HuH-7.5 (cell line): ENCODE measurements at places on chromosomes 1 and 21.

- DNase-seq: no peak
Observed at GRCh38 chr21:44497703-44498126, 42.3 kb downstream of the KRTAP10-1 start.

DNA sequence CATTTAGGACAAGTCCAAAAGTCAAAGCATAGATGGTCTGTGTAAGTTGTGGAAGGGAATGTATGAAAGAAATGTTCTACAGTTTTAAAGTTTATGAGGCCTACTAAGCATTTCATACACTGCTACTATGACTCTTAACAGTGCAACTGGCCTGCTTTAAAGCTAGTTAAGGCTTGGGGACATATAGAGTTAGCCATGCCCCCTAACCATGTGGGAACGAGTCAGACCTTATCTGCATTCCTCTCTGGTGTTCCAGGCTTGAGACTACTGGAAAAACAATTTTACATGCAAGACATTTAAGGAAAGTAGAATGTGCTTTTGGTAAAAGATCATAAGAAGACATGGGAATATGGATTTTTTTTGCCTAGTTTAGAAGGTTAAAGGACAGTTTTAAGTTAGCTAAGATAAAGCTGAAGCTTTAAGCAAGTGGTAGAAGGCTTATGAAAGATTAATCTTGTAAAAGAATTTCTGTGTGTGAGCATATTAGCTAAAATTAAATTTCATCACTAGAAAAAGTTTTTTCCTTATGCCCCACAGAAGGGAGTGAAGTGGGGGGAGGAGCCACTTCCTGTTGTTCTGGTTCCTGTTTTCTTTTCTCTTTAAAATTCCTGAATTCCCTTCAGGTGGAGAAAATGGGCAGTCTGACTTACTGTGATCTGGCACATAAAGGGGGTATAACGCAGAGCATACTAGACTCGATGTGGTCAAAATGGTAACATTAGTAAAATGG lies 8.9 kb upstream of the CD48 start:
- DNase-seq: no peak

DNA sequence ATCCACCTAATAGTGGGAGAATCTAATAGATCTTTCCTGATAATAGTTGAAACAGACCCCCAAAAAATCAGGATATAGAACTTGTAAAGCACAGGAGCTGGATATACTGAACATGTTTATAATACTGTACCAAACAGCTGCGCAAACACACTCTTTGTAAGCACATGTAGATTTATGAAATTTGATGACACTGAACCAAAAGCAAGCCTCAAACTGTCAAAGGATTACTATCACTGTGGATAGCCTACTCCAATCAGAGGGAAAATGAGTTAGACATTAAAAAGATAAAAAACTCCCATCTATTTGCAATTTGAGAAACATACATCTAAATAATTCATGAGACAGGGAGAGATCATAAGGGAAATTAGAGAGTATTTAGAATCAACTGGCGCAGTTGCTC lies 26.1 kb downstream of the RCAN3 start:
- no peak for DNase-seq

DNA sequence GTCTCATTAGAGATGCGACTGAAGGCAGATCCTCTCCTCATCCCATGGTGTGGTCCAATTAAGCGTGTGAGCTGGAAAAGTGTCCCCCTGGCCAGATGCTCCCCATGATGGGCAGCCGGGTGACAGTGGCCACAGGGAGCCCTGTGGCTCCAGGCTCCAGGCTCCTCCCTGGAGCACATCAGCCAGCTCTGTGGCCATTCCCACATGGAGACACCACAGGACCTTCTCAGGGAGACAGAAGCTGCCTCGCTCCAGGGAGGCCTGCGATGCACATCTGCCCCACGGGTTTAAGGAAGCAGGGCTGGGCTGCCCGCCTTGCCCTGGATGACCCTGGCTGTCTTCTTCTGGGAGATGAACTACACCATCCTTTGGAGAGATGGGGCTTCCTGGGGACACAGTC lies 99.9 kb upstream of the TLR5 start:
- DNase-seq: no peak

GRCh38 chr1:55679971-55680370 lies 464.8 kb upstream of the USP24 start:
- no peak for DNase-seq

DNA sequence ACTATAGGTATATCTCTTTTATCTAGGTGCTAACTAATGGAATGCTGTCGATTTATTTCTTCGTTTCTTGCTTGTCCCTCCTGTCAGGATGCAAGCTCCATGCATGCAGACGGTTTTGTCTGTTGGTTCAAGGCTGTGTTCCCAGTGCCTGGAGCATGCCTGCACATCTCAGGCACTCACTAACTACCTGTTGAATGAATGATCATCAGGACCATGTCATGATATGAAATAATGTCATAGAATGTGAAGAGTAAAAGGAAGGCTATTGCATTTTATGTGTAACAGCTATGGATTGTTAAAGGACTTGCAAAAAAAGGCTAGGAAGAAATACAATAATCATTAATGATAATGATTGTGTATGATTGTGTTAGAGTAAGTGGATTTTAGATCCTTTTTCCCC lies 4.2 kb downstream of the GPR25 start:
- no peak for DNase-seq

DNA sequence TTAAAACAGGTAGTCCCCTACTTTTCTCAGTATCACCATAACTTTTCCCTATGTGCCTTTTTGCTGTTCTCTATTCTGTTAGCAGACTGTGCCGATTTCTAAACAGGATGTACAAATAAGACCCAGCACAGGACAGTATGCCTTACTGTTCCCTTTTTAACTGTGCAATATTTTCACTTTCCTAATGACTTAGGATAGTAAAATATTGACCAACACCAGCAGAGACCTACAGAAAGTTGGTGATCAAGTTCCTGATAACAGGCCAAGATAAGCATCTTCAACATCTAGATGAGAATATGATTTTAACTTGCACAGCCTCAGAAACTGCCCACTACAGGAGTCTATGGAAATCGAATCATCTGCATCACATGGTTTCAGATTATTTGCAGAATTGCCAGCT lies 42.0 kb downstream of the ADSS2 start:
- no peak for DNase-seq

- no peak for DNase-seq
Observed at GRCh38 chr1:22108339-22109105, 34.4 kb downstream of the WNT4 start.

GRCh38 chr21:42158846-42159245 lies 60.1 kb upstream of the ABCG1 start:
- DNase-seq: no peak

GRCh38 chr1:236875975-236876374 lies 80.9 kb downstream of the MTR start:
- no peak for DNase-seq

GRCh38 chr1:192630521-192631287 lies 5.2 kb upstream of the RGS13 start:
- DNase-seq: no peak

DNA sequence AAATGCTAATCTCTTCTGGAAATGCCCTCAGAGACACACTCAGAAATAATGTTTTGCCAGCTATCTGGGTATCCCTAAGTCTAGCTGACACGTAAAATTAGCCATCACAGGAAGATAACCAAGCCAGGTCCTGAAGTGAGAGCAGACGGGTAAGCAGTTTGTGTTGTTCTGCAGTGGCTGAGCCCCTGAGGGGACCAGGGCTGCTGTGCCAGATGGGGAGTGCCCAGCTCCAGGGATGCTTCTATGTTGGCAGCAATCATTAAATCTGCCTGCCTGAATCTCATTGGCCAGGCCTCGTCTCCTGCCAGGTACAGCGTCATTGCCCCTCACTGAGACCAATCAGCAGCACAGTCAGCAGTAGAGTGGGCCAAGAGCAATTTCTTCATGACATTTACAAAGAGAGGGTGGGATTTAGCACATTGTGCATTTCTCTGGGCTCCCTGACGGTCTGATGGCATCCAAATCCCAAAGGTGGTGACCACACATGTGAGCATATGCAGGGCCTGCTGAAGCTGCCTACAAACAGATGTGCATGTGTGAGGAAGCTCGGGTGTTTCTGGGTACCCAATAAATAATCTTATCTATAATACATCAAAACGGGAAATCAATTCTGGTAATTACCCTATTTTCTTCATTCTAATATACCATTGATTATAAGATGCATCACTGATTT lies 58.7 kb upstream of the LRRN2 start:
- no peak for DNase-seq
